Type B pancreatic cell (in vitro differentiated cells): ENCODE measurements at places on chromosomes 5 and 9. TPM values are rescaled to one million over a fixed set of nuclear protein-coding genes. Genes with fewer than 3 reads are reported as not detected.

- no peak for DNase-seq
Measured at GRCh38 chr5:131720714-131721113, 76.1 kb downstream of the FNIP1 start.

- no peak for DNase-seq
Measured at GRCh38 chr5:9035346-9035745, 510.5 kb downstream of the SEMA5A start.

DNA sequence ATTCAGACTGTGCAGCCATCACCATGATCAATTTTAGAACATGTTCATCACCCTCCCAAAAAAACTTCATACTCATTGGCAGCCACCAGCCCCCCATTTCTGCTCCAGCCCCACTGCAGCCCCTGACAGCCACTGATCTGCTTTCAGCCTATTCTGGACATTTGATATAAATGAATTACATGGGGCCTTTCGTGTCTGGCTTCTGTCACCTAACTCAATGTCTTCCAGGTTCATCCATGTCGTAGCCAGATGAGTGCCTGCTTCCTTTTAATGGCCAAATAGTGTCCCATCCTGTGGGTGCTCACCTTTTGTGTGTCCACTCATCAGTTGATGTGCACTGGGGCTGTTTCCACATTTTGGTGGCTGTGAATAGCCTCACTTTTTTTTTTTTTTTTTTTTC, 63.5 kb downstream of the HMCN2 start:
- DNase-seq: no peak

DNA sequence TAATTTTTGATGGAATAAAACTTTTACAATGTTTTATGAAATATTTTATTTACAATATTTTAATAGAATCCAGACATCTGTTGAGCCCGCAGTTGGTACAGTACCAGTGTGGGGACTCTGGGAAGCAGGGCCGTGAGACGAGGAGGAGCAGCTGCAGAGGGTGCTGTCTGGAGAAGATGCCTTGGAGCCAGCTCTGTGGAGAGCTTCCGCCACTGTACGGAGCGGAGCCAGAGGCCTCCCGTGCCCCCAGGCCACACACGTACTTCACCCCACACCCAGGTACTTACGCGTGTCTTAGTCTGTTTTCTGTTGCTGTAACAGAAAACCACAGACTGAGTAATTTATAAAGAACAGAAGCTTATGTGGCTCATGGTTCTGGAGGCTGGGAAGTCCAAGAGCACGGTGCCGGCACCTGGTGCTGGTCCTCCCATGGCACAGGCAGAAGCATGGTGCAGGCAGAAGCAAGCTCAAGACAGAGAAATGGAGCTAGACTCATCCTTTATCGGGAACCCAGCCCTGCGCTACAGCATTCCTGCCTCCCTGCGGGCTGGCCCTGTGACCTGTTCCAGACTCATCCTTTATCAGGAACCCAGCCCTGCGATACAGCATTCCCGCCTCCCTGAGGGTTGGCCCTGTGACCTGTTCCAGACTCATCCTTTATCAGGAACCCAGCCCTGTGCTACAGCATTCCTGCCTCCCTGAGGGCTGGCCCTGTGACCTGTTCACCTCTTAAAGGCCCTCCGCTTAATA, 23.3 kb downstream of the CEP72 start:
- DNase-seq: no peak

DNA sequence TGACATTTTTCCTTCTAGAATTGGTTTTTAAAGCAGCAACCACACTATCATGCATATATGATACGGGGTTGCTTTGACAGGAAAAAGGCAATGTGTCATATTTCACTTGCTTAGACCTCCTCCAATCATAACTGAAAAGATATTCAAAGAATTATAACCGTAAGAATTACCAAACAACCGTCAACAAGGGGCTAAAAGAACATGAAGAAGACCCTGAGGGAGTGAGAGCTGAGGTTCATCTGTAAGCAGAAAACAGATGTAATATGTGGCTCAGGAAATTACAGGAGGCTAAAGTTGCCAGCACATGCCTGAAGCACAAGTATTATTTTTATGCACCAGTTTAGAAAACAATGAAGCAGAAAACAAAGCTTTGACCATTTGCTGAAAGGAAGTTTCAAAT, 78.9 kb downstream of the APBA1 start:
- no peak for DNase-seq

- peak; percentile 98 for DNase-seq
Measured at GRCh38 chr9:122159026-122159924, at the start of the genes MORN5 and NDUFA8. MORN5 (plus strand) TSS chr9:122159908; CDS start chr9:122159973, 65 bp downstream. NDUFA8 (minus strand) TSS chr9:122159779; CDS start chr9:122159677, 102 bp downstream.

- no peak for DNase-seq
Measured at GRCh38 chr5:132773601-132774355, 3.3 kb downstream of the SEPTIN8 start.

GRCh38 chr5:156354571-156354970, 27.6 kb downstream of the SGCD start:
- no peak for DNase-seq

DNA sequence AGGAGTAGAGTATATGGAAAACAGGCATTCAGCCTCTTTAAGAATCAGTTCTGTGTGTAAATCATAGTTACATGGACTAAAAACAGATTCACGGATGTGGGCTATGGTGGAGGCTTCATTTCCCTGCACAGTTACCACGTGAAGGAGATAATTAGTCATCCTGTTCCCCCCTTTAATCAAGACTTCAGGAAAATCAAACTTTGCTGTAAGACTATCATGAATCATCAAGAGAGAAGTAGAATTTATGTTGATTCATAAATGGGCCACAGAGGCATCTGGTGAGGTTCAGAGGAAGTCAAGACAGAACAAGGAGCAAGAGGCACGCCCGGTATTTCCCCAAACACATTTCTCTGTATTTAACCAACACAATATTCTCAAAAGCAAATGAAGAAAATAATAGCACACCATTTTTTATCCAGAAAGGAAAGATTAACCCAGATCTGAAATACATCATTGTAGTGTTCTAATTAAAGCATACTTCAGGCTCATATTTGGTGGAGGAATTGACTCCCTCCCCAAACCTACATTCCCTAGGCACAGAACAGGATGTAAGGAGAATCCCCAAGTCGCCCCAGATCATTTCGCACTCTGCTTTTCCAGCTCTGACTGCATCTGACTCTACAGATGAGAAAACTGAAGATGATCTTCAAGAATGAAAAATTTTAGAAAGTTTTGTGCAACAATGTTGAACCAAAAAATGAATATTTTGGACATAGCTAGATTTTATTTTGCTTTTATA, 175.8 kb upstream of the GAS1 start:
- DNase-seq: no peak

Gene ECSCR
- total RNA-seq: not detected in 2 replicates

Gene NREP
- 139 and 462 TPM in 2 replicates for total RNA-seq

Gene OSMR
- total RNA-seq: 1.3 and 1.6 TPM in 2 replicates

Gene FOXD4L3
- total RNA-seq: not detected in 2 replicates

Gene PRLR
- 6.7 and 10.0 TPM in 2 replicates for total RNA-seq

Gene ABCA2
- total RNA-seq: 44.7 and 47.7 TPM in 2 replicates
